ENCODE measurements at places on chromosomes 2 and 18.

DNA sequence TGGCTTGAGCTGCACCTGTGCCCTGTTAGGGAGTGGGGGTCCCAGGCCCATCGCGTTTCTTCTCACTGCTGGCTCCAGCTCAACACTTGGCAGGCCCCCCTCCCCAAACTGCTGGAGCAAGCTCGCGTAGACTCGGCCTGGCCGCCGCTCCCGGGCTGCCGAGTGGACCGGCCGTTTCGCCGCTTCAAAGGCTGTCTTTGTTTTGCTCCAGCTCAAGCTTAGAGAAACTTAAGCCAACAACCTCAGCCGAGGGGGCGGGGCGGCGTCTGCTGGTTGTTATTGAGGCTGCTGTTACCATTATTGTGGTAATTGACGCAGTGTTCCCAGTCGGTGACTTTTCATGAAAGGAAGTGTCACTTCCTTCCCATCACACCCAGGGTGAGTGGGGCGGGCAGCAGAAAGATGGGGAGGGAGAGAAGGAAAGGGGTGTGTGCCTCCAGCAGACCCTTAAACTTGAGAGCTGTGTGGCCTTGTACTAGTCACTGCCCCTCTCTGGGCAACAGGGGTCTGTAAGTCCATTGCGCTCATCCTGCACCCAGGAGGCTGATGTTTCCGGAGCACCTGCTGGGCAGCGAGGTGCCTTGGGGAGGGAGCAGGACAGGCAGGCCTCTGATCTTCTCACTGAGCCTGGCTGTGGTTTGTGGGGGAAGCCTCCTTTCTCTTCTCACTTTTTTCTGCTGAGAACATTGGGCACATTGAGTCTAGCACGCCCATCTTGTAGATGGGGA is 2.1 kb downstream of the ARID5A start:
- DNase-seq: peak; percentile 93

DNA sequence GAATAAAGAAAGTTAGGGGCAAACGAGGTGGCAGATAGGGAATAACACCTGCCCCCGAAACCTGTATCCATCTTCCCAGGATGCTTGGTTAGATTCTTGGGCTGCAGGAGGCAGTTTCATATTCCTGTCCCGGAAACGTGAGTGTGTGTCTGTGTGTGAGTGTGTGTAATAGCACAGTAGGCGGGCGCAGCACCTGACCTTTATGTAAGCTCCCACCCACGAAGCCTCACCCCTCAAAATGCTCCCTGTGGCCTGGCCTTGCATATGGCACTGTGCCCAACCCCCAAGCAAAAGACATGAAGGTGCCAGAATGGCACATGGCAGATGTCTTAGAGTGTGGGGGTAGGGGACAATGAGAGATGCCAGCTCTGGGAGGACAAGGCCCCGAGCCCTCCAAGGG is 48.9 kb downstream of the EFR3B start:
- DNase-seq: no peak

DNA sequence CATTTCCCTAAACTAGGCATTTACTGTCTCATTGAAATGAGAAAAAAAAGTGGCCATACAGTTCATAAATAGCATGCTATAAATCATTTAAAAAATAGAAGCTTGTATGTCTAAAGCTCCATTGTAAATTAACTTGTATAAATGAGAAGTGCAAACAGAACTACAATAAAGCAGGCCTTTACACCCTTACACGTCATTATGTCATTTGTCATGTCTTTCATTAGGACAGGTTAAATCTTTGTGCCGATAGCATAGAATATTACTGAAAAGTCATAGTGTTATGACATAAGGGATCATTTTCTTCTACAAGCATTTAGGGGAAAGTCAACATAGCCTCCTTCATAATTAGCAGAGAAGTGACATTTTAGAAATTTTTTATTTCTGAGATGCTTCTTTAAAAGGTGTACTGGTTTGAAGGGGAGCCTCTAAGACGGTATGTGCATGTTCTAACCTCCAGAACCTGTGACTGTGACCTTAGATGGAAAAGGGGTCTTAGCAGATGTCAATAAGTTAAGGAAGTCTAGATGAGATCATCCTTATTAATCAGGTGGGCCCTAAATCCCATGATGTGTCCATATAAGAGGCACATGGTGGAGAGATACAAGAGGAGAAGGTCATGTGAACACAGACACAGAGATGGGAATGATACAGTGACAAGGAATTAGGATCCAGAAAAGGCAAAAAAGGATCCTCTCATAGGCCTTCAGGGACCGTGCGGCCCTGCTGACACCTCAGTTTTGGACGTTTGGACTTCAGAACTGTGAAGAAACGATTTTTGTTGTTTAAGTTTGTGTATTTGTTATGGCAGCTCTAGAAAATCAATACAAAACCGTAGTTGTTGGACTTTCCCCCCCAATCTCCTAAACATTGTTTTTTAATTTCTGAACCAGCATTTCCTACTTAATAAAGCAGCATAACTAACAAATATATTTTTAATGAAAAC is 863.7 kb downstream of the MBD2 start:
- DNase-seq: no peak

- peak; percentile 49 for DNase-seq
These were observed 119.9 kb upstream of the NDUFV2 start for GRCh38 chr18:8982416-8983183.

GRCh38 chr18:67919316-67919715 is 402.8 kb upstream of the DSEL start:
- no peak for DNase-seq

Measured in activated CD8-positive, alpha-beta T cell treated with anti-CD3 and anti-CD28 coated beads, Interleukin-2, amount 10 ng/mL, durations not matched to agents 7 days and 5 days (primary cell).